ENCODE measurements at places on chromosomes 1 and 21.
A peak's percentile ranks its signal among the peaks of the same experiment; 100 is the strongest.

DNA sequence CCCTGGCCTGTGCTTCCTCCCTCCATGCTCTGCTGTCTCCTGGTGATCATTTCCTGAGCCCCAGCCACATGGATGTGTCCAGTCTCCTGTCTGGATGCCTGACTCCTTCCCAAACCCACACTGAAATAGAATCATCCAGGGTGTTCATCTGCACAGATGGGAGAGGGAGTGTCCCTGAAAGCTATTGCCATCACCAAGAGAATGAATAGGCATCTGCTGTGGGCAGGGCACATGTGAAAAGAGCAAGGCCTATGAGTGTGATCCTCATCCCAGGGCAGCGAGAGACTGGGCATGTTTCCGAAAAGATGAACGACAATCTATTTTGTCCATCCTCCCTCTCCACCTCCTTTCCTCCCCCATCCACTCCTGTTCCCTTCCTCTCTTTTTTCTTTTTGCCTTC is 5.0 kb downstream of the IGSF21 start:
- no peak for DNase-seq

- DNase-seq: no peak
Observed at GRCh38 chr1:187047298-187047697, 218.5 kb downstream of the PLA2G4A start.

DNA sequence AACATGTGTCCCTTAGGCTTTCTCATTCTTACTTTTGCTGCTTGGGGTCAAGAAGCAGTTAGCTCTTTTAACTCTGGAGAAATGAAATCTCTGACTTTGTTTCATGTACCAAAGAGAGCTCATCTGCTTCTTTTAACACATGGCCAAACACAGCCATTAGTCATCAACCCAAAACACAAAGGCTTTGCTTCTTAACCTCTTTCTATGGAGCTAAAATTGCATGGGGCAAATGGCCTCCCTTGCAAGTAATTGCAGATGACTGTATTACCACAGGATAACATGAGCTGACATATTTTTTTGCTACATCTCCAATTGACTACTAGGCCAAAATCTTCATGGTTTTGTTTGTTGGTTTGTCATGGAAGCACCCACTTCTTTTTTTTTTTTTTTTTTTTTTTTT is 300.9 kb downstream of the BRINP3 start:
- DNase-seq: no peak

- DNase-seq: no peak
Observed at GRCh38 chr21:36915696-36916245, 50.7 kb downstream of the HLCS start.

GRCh38 chr1:233025157-233025556 is 74.7 kb downstream of the NTPCR start:
- no peak for DNase-seq

DNA sequence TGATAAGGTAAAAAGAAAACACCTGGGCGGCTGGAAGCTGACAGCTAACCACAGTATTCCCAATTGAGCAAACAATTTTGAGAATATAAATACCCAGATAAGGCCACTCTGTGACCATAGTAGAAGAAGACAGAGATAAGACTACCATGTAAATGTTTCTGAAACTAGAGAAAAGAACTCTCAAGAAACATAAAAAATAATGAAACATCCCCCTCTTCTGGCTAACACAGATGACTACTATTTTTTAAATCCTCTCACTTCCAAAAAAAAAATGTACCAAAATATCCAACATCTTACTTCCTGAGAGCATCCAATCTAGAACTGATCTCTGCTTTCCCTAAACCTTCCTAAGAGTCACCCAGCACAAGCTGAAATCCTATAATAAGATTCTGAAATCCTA is 125.9 kb downstream of the HFM1 start:
- peak; percentile 3 for DNase-seq

- DNase-seq: no peak
Observed at GRCh38 chr1:62689524-62689923, 1.3 kb upstream of the DOCK7 start.

- no peak for DNase-seq
Observed at GRCh38 chr21:35849144-35849543, 211.2 kb downstream of the SETD4 start.

DNA sequence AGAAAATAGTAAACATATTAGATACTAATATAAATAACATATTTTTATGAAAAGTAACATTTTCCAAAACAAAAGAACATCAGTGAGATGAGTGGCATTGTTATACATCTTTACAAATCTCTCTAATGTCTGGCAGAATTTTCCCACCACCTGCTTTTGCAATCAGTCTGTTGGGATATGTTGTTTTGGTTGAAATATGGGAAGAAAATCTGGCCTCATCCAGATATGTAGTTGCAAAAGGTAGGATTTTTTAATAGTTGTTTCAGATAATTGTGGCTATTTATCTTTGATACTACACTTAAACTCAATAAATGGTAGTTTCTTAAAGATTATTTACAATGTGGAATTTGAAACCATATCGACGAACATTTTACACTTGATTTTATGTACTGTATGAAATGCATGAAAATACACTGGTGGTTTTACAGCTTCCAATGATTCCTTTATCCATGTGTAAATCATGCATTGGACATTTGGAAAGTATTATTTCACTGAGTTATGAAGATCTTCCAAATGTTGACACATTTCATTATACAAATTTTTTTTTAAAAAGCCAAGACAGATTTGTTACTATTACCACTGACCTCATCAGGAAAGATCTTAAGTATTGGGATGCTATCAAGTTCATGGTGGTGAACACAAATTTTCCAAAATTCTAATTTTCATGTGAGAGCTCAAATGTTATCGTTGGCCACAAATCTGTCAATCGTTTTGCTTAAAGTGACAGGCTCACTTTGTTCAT is 74.1 kb upstream of the CD34 start:
- no peak for DNase-seq

- DNase-seq: no peak
Observed at GRCh38 chr1:41293779-41294178, 51.7 kb upstream of the SCMH1 start.

All from NCI-H1105 (cell line).